Lower lobe of right lung (tissue), 2 donors: ENCODE measurements at places on chromosomes 7 and 10.

DNA sequence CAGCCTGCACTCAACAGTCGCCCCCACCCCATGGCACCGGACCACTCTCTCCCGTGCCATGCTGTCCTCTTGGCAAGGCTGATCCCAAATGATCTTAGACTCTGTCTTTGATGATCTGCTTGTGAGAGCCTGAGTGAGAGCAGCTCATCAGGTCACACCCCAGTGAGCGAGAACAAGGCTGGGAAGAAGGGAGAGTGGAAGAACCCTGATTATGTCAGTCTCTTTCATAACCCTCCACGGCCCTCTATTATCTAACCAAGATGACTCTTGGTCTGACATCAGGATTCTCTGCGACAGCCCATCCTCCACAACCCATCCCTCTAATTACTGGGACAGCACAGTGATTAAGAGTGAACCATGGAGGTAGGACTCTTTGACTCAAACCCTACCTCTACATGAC, 53.1 kb upstream of the C7orf33 start:
- DNase-seq = no peak

DNA sequence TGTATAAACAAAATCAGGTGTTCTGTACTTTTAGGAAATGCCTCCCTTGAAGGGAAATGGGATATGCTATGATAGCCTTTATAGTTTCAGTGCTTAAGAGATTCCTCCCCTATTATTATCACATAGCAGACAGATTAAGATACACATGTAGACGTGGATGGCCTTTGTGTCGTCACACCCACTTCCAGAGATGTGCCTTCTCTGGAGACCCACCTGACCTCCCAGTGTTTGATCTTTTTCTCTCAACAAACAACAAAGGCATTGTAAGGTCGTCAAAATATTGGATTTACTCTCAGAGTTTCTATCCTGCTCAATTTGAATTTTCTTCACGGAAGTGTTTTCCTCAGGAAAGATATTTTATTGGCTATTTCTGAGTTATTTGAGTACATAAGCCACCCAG, 25.7 kb upstream of the C1GALT1 start:
- DNase-seq = no peak

GRCh38 chr7:41948503-41948902, 245.6 kb upstream of the INHBA start:
- DNase-seq = no peak

- DNase-seq = no peak
These were observed 124.9 kb upstream of the TCERG1L start for GRCh38 chr10:131436458-131436857.

DNA sequence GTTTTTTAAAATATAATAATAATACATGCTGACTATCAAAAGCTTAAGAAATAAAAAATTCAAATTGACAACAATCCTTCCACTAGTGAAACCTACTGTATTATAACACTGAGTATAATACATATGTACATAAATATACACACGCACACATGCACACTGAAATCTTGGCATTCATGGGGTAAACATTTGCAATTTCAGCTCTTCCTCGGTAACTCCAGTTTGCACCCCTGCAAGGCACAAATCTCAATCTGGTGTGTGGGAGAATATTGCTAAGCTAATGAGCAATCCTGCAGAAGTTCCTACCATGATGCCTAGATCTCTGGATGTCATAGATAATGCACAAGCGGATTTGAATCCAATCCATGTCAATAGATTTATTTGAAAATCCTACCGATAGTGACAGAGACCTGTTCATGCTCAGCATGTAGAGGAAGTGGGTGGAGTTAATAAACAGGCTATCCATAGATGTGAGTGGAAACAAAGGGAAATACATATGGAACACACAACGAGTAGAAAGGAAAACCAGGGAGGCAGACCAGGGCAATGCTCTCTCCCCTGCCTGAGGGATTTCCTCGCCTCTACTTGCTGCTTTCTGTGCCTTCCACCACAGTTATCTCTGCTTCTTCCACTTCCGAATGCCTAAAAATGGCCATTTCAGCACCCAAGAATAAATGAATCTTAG, 38.1 kb upstream of the LANCL2 start:
- no peak for DNase-seq

DNA sequence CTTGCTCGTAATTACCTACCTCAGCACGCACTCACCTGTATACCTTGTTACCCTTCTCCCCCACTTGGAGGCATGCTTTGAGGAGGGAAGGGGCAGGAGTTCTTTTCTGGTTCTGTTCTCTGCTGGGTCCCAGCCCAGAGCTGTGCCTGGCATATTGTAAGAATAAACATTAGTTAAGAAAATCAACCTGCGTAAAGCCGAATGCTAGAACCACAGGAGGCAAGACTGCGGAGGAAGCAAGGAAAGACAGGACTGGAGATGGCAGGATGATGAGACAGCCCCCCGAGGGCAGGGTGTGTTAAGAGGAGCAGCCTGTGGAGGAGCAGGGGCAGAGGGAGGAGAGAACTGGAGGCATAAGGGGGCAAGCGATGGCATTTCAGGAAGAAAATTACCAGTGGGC, 9.5 kb downstream of the C10orf53 start:
- no peak for DNase-seq
